ENCODE measurements at places on chromosomes 3 and 15.

DNA sequence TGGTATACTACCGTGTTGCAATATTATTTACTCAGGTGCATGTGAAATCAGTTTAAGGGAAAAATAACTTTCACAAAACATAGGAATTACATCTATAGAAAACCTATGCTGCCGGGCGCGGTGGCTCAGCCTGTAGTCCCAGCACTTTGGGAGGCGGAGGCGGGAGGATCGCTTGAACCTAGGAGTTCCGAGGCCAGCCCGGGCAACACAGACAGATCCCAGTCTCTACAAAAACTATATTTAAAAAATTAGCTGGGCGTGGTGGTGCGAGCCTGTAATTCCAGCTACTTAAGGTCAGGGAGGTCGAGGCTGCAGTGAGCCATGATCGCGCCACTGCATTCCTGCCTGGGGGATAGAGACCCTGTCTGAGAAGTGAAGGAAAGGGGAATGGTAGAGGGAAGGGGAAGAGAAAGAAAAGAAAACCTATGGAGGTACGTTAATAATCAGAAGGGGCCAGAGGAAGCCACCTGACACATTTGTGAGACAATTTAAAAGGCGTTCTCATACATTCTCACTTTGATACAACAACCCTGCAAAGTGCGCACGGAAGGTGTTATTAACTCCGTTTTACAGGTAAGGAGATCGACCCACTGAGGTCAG is 456 bp upstream of the TMEM62 start:
- peak; percentile 33 for DNase-seq

DNA sequence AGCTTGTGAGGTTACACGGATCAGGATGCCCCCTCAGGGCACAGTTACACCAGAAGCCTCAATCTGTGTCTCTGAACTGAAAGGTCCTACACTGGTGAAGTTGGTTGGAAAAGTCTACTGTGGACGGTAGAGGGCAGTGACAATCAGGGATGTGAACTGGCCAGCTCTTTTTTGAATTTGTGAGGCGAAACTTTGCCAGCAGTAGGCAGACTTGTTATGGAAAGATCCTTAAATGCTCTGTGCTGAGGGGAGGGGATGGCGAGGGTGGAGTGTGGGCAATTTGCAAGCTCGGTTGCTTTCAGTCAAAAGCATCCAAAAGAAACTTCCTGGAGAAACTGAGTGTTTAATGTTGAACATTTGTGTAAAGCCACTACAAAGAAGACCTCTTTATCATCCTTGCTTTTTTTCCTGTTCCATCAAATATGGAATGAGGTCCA is 127.4 kb upstream of the ABHD17C start:
- DNase-seq: no peak

GRCh38 chr15:41971089-41971894 is 1.1 kb downstream of the EHD4 start:
- DNase-seq: peak; percentile 77

DNA sequence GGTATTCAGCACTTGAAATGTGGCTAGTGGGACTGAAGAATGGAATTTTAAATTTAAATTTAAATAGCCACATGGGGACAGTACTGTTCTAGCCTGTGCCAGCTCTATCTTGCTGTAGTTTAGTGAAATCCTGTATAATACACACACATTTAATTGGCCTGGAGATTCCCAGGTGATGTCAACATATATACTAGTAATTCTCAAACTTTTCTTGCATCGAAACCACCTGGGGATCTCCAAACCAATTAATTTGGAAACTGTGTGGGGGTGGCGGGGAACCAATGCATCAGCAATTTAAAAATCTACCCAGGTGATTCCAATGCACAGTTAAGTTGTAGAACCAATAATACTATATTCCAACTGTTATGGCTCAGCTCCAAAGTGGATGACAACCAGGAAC is 228.9 kb upstream of the MRPL3 start:
- no peak for DNase-seq

DNA sequence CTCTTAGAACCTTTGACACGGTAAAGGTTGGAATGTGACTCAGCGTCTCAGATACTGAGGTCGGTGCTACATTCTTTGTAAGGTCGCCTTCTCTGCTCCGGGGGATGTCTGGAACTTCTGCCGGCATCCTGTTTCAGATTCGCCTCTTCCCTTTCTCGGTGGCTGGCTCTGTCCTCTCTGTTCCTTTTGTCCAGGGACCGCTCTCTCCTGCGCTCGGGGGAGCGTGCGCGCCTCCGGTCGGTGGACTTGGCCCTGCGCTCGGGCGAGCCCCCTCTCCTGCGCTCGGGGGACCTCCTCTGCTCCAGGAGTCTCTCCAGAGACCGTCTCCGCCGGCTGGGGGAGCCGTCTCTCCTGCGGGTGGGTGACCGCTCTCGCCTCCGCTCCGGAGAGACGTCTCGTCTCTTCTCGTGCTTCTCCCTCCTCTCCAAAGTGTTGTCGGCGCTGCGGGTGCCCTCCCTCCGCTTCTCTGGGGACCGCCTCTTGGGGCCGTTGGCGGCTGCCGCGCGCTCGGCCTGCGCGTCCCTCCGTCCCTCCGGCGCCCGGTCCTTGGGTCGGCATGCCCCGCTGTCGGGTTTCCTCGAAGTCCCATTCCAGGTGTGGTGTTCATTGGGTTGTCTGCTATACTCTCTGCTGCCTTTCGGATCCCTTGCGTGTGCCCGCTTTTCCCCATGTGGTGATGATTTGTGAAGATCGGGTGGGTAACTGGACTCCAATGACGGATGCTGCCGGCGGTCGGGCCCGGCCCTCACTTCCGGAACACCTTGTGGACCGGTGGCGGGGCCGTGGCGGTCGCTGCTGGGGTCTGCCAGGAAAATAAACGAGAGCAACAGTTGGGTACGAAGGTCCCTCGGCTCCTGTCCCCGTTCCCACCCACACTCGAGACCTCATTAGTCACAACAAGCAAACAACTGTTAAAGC is 668.8 kb upstream of the ADAMTS9 start:
- DNase-seq: peak; percentile 79

DNA sequence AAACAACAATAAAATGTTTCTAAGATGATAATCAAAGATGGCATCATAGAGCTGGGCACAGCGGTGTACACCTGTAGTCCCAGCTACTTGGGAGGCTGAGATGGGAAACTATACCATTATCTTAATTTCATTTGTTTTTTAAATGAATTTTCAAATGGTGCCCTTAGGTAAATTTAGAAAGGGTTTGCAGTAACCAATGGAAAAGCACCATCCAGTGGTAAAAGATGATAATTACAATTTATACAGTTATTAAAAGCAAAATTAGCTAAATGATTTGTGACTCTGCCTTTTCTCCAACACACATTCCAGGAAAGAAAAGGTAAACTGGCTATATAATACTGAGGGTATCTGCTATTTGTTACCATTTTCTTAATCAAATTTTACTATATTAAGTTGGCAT is 14.4 kb upstream of the ANKRD28 start:
- DNase-seq: no peak

DNA sequence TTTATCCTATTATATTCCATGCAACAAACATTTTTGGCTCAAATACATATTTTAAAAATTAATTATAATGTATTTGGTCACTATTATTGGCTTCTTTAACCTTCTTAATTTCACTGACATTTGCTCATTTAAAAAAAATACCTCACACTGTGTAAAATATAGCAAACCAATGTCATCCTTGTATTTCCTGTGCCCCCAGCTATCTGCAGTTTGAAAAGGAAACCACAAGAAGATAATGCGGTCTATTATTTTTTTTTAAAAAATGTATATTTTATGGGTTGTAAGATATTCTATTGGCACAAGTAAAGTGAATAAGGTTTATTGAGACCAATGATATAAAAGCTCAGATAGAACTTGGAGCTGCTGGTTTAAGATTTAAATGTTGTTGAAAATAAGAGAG is 904.2 kb downstream of the SI start:
- DNase-seq: no peak

DNA sequence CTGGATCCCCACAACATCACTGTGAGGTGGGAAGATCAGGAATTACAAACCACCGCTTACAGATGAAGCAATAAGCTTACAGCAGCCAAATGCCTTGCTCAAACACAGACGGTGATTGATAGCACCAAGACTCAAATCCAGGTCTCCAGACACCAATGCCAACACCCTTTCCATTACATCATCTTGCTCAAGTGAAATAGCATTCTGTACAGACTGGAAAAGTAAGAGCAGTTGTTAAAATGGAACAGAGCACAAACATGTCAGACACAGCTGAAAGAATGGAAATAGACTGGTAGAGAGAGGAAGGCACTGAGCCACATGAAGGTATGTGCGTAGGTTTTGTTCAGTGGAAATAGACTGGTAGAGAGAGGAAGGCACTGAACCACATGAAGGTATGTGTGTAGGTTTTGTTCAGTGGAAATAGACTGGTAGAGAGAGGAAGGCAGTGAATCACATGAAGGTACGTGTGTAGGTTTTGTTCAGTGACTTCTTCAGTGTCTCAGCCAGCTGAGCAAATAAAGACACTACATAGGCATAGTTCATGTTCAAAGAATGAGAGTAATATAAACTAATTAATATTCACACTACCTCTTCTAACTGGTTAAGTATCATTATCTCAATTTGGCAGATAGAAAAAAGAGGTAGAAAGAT is 15.6 kb downstream of the CLDN1 start:
- no peak for DNase-seq

- no peak for DNase-seq
Observed at GRCh38 chr15:75810874-75811498, 32.3 kb upstream of the UBE2Q2 start.

DNA sequence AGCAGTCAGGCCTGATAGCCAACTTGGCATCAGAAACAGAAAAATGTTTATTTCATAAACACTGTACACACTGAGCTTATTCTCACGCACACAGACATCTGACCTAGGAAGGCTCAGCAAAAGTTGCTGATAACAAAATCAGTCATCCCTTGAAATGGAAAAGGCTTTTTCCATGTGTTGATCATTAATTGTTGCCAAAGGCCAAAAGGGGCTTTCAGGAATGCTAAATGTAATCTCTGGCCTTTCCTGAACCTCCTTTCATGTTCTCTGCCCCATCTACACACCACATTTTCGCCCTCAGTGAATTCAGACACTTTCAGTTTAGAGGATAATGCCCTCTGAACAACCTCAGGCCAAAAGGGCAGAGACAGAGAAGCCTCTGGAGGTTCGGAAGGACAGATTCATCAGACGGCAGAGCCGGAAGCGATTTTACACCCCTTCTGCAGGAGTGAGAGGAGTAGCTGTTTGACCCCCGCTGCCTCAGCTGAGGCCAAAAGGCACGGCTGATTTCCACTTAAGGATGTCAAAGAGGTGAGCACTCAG is 14.5 kb downstream of the RTP4 start:
- no peak for DNase-seq

DNA sequence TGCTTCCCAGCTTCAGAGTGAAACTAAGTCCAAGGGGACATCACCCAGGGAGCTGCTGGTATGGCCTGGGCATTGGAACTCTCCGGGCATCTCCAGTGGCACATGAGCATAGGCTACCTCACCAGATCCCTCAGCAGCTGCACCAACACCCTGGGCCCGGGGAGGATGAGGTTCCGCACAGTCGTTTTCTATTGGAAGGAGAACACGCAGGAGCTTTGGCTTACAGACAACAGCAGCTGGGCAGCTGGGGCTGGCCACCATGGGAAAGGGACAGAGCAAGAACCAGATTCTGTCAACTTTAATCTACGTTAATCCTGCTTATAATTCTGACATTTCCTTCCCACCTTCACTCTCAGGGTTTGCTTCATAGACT is 65.5 kb downstream of the MYO1E start:
- DNase-seq: no peak

DNA sequence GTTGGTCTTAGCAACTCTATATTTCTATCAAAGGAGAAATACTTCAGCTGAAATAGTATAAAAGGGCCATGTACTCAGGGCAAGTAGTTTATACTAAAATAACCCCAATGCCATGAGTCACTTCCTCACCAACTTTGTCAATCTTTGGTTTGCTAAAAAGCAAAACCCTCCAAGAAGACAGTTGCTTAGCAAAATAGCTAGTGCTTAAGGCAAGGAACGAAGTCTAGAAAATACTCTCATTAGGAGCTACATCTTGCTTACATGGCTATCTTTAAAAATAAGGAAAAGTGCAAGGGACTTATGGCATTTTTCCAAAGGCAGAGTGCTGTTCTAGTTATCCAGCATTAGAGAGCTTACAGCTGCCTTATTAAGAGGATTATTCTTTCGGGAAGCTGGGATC is 28.4 kb downstream of the P3H2 start:
- DNase-seq: no peak
